IMR-90 (cell line): ENCODE measurements at places on chromosomes 2 and 18. TPM values are rescaled to one million over a fixed set of nuclear protein-coding genes. Genes with fewer than 3 reads are reported as not detected.

- no peak for DNase-seq
- H3K27ac ChIP-seq, result no peak overlapping the region
- H3K4me3 ChIP-seq, result no peak overlapping the region
Measured at GRCh38 chr18:58400331-58400870, 228.5 kb downstream of the ALPK2 start.

DNA sequence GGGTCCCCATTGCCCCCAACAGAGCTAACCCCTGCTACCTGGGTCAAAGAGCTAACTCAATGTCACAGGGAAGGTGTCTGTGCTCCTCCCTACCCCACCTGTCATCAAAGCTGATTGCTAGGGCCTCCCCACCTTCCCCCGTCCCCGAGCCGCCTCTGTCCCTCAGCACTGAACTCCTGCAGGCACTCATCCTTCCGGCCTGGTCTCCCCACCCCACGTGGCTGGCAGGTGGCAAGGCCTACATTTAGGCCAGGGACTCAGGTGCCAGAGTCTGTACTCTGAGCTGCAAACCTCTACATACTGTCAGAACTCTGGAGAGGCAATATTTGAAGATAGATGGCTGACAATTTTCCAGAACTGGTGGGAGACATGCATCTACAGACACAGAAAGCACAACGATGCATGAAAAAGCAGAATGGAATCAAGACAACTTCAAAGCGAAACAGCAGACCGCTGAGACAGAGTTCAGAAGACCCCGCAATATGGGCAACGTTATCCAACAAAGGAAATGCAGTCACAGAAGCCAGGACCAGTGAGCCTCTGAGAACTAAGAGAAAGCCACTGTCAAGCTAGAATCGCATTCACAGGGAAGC, 195.8 kb downstream of the HDAC4 start:
- DNase-seq, result no peak
- no peaks in the 10 kb centered on the region for H3K27me3 ChIP-seq
- H3K36me3 ChIP-seq, result no peaks in the 10 kb centered on the region; the same call in 1 of the 2 replicates

Gene TRPM8
- total RNA-seq, result not detected in 2 replicates

DNA sequence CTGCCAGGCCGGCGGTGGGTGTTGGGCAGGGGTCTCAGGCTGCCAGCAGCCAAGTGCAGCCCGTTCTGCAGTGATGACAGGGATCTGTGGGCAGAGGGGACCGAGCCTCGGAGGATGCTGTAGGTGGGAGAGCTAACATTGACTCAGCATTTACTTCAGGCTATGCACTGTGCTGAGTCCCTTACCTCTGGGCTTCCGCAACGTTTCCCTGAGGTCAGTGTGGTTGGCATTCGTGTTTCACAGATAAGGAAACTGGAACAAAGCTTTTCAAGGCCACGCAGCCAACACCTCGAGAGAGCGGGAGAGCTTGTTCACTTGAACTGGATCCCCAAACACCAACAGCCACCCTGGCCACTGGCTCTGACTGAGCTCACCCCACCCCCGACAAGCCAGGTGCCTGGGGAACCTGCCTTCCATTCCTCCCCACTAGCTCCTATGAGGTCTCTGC, 839 bp upstream of the GPR148 start:
- no peak overlapping the region for H3K4me3 ChIP-seq
- no peak for DNase-seq
- H3K27me3 ChIP-seq, result no peaks in the 10 kb centered on the region
- no peak overlapping the region for H3K27ac ChIP-seq
- H3K36me3 ChIP-seq, result no peaks in the 10 kb centered on the region
- H3K4me1 ChIP-seq, result no peaks in the 10 kb centered on the region

Gene NLRC4
- not detected in 2 replicates for total RNA-seq

DNA sequence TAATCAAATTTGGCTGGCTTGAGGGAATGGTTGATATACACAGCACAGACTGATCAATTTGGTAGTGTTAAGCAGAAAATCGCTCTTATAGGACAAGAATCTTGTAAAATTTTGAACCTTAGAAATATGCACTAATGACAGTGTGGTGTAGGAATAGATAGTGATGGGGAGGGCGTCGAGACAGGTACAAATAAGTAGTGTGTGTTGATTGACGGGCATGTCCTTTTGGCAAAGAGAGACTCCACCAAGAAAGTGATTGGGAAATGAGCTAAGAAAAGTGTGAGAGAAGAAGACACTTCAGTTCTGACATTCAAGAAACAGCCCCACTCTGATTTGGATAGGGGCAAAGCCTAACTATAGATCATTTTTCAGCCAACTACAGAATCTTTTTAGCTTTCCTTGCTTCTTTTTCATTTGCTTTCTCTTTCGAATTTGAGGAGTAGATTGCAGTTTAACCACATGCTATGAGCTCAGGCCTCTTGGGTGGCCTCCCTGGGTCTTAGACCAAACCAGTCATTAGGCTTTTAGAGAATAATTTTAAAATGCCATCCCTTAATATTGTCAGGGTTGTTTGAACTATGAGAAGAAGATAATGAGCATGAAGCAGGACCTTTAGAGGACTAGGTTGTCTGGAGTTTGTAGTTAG, 127.1 kb downstream of the CERS6 start:
- H3K4me3 ChIP-seq, result no peak overlapping the region
- DNase-seq, result peak; percentile 43
- H3K27me3 ChIP-seq, result no peaks in the 10 kb centered on the region
- H3K36me3 ChIP-seq, result no peaks in the 10 kb centered on the region
- H3K4me1 ChIP-seq, result peaks cover 4% of the 10 kb centered on the region; the same call in 1 of the 2 replicates

- no peaks in the 10 kb centered on the region; the same call in 1 of the 2 replicates for H3K27me3 ChIP-seq
- DNase-seq, result no peak
- no peak overlapping the region for H3K4me3 ChIP-seq
- peaks cover 6% of the 10 kb centered on the region for H3K4me1 ChIP-seq
- H3K27ac ChIP-seq, result no peak overlapping the region
Measured at GRCh38 chr2:240223631-240224030, 83.2 kb upstream of the OTOS start.

- no peaks in the 10 kb centered on the region for H3K36me3 ChIP-seq
- H3K4me3 ChIP-seq, result no peak overlapping the region
- H3K27me3 ChIP-seq, result peaks cover 13% of the 10 kb centered on the region; the same call in 1 of the 2 replicates
- H3K27ac ChIP-seq, result no peak overlapping the region
Measured at GRCh38 chr18:63590373-63590772, 3.2 kb downstream of the SERPINB13 start.

DNA sequence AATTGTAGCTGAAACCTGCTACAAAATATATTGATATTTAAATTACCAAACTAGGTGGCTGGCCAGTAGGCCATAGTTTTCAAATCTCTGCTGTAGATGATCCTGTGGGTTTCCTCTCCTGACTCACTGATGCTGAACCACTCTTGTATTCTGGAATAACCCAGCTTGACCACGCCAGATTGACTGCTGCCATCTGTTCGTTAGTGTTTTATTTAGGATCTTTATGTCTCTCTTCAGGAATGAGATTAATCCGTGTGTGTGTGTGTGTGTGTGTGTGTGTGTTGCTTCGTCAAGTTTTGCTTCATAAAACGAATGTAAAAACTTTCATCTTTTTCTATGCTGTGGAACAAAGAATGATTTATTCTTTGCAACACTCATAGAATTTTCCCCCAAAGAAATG, 187.1 kb downstream of the DYSF start:
- H3K4me3 ChIP-seq, result no peak overlapping the region
- peaks cover 29% of the 10 kb centered on the region for H3K27me3 ChIP-seq
- H3K27ac ChIP-seq, result no peak overlapping the region
- H3K4me1 ChIP-seq, result no peaks in the 10 kb centered on the region
- DNase-seq, result no peak

DNA sequence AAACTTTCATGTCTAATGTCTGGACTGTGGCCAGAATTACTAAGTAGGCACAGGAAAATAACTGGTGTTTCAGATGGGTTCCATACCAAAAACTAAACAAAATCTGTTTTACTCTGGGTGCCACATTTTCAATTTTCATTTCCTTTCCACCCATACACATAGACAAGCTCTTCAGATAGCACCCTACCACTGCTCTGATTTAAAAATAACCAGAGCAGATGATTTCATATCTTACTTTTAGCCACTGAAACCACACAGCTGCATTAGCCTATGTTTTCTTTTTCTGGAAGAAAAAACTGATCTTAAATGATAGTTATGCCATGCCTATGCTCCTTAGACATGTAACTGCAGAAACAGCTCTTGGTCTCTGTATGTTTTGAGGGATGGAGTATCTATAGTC, 647.6 kb downstream of the CPS1 start:
- no peak overlapping the region for H3K4me3 ChIP-seq
- no peak for DNase-seq
- H3K27me3 ChIP-seq, result no peaks in the 10 kb centered on the region
- H3K36me3 ChIP-seq, result no peaks in the 10 kb centered on the region
- no peak overlapping the region for H3K27ac ChIP-seq
- no peaks in the 10 kb centered on the region for H3K4me1 ChIP-seq

GRCh38 chr2:109613081-109613921, 465 bp downstream of the SEPTIN10 start:
- peak; percentile 61 for DNase-seq
- peak overlapping the region; percentile 87 for H3K27ac ChIP-seq
- H3K36me3 ChIP-seq, result no peaks in the 10 kb centered on the region

- no peaks in the 10 kb centered on the region for H3K36me3 ChIP-seq
- no peaks in the 10 kb centered on the region for H3K4me1 ChIP-seq
- DNase-seq, result peak; percentile 43
- H3K27me3 ChIP-seq, result peaks cover 2% of the 10 kb centered on the region; the same call in 1 of the 2 replicates
- no peak overlapping the region for H3K27ac ChIP-seq
- H3K4me3 ChIP-seq, result no peak overlapping the region
Measured at GRCh38 chr2:42513252-42513918, 19.6 kb upstream of the KCNG3 start.

Gene ANKRD30B
- not detected in 2 replicates for total RNA-seq

DNA sequence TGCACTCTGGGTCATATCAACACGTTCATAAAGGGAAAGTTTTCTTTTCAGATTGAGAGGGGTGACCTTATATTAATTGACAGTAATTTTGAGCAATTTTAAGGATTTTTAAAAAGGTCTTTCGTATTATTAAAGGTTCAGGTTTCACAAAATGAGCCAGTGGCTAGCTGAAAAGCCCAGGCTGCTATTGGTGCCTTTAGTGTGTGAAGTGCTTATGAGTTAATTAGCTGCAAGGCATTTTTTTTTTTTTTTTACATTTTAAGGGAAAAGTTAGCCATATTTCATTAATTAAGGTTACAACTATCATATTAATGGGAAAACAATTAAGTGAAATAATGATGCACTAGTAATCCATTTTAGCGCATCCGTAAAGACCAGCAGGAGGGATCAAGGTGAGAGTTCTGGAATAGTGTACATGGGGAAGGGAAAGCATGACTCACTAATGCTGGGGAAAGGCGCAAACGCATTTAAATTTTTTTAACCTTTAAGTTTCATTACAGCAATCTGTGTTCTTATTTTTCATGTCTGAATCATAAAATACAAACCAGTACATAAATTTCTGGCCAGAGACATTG, 200.0 kb downstream of the ZNF407 start:
- H3K36me3 ChIP-seq, result no peaks in the 10 kb centered on the region
- no peak for DNase-seq
- peaks cover 3% of the 10 kb centered on the region; the same call in 1 of the 2 replicates for H3K4me1 ChIP-seq
- H3K4me3 ChIP-seq, result no peak overlapping the region
- no peaks in the 10 kb centered on the region for H3K27me3 ChIP-seq

Gene FAM168B
- total RNA-seq, result 76.4 and 86.7 TPM in 2 replicates
